Left kidney (tissue), 8 donors: ENCODE measurements at places on chromosomes 7 and 10. TPM values are rescaled to one million over a fixed set of nuclear protein-coding genes. Genes with fewer than 3 reads are reported as not detected.

The SCD gene
- 36.3 TPM for polyA plus RNA-seq

The LRRD1 gene
- polyA plus RNA-seq = 0.75 TPM

The ABHD11 gene
- 26.9 TPM for polyA plus RNA-seq

The UPK3B gene
- 1.1 TPM for polyA plus RNA-seq

The SGCE gene
- polyA plus RNA-seq = 95.3 TPM

The LIPM gene
- polyA plus RNA-seq = not detected

The HOXA6 gene
- polyA plus RNA-seq = 26.5 TPM

The PTPN20 gene
- 7.3 TPM for polyA plus RNA-seq

The TRIM50 gene
- polyA plus RNA-seq = 0.32 TPM

The C10orf143 gene
- polyA plus RNA-seq = 6.6 TPM

The GPRIN2 gene
- polyA plus RNA-seq = 4.0 TPM

The PRSS37 gene
- polyA plus RNA-seq = 0.73 TPM
